ENCODE measurements at places on chromosomes 6 and 20.

DNA sequence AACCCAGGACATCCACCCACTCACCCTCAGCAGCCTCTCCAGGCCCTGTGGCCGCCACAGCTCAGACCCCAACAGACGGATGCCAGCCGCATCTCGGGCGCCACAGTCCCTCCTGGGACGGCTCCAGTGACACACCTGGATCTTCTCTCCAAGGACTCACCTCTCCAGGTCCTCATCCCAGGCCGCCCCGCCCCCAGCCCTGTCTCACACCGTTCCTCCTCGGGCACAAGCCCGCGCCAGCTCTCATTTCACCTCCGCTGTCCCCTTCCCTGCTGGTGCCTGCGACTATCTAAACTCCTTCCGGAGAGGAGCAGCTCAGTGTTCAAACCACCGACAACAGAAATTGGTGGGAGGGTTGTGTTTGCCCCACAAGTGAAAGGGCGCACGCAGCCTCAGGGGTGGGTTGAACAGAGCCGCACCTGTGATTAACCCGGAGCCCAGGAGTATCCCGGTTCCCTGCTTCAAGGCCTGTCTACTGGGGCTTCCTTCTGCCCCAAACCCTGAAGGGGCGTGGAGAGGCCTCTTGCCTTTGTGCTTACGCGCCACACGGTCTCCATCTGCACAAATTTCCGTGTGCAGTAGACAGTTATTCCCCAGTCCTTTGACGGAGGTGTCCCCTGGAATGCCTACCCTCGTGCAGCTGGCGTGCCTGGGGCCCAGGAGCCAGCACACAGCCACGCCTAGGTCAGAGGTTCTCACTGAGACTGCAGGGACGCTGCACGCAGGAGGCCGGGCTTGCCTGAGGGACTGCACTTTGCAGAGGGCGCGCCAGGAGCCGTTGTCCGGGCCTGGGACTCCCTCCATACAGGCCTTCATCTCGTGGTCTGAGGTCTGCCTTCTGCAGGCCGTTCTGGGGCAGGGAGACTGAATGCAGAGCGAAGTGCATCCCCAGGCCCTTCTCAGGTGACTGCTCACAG lies 232.7 kb downstream of the DLL1 start:
- no peak for DNase-seq

- no peak for DNase-seq
Measured at GRCh38 chr20:35306931-35307517, 14.8 kb upstream of the FAM83C start.

DNA sequence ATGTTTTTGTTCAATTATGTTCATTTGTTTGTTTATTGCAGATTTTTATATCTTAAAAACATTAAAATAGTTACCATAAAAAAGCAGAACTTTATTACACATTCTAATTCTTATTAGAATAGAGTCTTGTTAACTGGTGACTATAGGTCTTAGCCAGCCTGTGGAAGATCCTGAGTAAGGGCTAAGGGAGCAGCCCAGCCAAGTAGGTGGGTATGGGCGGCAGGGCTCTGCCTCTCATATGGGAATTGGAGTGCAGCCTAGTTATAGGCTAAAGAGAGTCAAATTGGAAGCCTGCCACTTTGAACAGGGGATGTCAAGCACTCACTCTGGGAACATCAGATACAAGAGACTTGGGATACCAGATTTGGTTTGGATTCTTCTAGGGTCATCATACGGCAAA lies 10.5 kb upstream of the HSF2 start:
- no peak for DNase-seq

- DNase-seq = no peak
Measured at GRCh38 chr6:113181164-113181563, 676.0 kb upstream of the MARCKS start.

DNA sequence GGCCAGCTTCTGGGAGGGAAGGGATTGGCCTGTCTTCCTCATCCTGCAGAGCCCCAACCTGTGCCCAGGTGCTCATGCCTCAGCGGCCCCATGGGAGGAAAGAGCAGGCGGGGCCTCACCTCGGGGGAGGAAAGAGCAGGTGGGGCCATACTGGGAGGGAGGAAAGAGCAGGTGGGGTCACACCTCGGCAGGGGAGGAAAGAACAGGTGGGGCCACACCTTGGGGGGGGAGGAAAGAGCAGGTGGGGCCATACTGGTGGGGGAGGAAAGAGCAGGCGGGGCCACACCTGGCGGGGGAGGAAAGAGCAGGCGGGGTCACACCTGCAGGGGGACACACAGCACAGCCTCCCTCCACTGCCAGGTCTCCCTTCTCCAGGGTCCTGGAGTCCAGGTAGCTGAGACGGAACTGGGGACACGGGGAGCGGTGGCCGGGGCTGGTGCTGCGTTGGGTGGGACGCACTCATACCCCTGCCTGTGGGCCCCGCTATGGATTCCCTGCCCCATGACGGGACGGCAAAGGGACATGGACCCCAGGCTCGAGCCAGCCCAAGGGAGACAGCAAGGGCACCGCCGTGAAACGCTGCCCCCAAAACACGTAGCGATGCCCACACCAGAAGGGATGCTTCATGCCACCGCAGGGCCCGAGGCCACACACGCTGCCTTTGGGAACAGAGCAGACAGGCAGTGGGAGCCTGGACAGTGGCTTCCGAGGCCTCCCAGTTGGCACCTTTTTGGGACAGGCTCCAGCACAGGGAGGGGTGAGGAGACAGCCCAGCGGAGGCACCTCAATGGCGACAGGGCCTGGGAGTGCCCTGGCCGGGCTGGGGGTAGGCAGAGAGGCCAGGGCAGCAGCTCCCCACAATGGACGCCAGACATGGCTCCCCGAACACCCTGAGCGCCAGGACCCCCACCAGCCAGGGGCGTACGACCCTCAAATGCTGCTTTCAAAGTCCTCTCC lies 43.3 kb upstream of the CHRNA4 start:
- DNase-seq = no peak

DNA sequence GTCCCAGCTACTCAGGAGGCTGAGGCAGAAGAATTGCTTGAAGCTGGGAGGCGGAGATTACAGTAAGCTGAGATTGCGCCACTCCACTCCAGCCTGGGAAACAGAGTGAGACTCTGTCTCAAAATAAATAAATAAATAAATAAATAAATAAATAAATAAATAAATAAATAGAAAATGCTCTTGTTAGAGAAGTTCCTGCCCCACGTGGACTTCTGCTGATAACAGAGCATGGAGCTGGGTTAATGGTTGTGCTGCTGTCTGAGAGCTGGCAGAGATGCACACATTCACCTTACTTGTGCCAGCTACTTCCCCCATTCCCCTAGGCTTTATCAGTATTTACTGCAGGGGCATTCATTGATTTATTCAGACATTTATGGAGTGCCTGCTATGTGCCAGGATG lies 155.2 kb upstream of the KCNG1 start:
- DNase-seq = no peak

- peak; percentile 12 for DNase-seq
Measured at GRCh38 chr6:128519132-128519930, 1.1 kb downstream of the PTPRK start.

- DNase-seq = no peak
Measured at GRCh38 chr6:44496665-44497369, 109.3 kb downstream of the CDC5L start.

DNA sequence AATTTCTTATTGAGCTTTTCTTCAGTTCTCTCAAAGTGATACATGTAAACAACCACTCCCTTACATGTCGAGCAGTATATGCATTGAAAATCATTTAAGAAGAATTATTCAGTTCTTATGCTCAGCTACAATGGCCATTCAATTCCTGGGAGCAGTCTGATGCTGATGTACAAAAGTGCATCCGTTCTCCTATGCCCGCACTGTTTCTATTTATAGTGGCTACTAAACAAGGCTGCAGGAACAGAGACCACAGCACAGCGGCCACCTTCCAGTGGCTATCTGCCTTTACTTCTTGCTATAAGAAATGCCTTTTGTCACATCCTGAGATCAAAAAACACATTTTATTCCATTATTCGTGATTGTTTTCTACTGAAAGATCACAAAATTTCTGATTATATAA lies 82.2 kb downstream of the FHL5 start:
- no peak for DNase-seq

GRCh38 chr20:10661261-10661660 lies 12.5 kb downstream of the JAG1 start:
- DNase-seq = no peak

- DNase-seq = no peak
Measured at GRCh38 chr6:1324936-1325335, 13.0 kb downstream of the FOXQ1 start.

DNA sequence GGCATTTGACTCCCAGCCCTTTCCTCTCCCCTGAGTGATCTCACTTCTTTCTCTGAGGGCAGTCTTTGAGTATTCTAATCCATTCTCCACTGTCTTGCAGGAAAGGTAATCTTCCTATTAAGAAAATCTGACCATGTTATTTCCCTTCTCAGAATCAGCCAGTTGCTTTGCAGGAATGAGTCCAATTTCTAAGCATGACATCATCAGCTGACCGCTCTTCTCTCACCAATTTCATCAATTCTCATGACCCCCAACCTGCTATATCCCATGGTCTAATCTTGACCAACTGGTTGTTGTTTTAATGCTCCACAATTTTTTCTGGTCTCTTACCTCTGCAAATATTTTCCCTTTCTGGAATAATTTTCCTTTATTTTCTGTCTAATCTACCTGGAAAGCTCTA lies 73.4 kb downstream of the FAM229B start:
- no peak for DNase-seq

GRCh38 chr20:49427751-49428518 lies 54.5 kb downstream of the KCNB1 start:
- DNase-seq = no peak

- no peak for DNase-seq
Measured at GRCh38 chr6:10276106-10276505, 138.8 kb downstream of the TFAP2A start.

DNA sequence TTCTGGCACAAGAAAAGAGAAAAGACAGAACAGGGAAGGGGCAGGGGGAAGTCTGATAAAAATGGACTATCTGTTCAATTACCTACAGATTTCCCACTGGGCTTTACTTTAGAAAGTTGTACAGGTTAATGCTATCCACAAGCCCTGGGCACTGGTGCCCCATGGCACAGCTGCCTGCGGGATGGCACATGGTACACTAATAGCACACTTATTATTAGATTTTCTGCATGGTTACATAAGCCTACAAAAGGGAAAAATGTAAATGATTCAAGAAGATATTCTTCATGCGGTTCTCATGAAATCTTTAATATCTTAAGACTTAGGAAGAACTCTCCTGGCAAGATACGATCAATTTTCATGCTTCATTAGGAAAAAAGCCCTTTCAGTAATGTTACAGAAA lies 137.5 kb downstream of the GMPR start:
- DNase-seq = no peak

Measured in effector CD8-positive, alpha-beta T cell (primary cell).